Cardiac muscle cell (in vitro differentiated cells and primary cell): ENCODE measurements at places on chromosomes 1 and 21. TPM values are rescaled to one million over a fixed set of nuclear protein-coding genes. Genes with fewer than 3 reads are reported as not detected.

Gene CDC14A
- 9.6 and 14.3 TPM in 2 replicates for polyA plus RNA-seq

Gene SLC16A4
- polyA plus RNA-seq, result 0.87 and 0.91 TPM in 2 replicates

Gene IFNLR1
- polyA plus RNA-seq, result 9.4 and 15.2 TPM in 2 replicates

Gene ACOT11
- polyA plus RNA-seq, result 23.8 and 24.2 TPM in 2 replicates

Gene ERICH3
- polyA plus RNA-seq, result not detected in 2 replicates

Gene ATP1A4
- 0.16 and 0.21 TPM in 2 replicates for polyA plus RNA-seq

Gene SLC27A3
- polyA plus RNA-seq, result 30.6 and 46.7 TPM in 2 replicates

Gene PEAR1
- 0.59 and 1.1 TPM in 2 replicates for polyA plus RNA-seq

Gene SELL
- polyA plus RNA-seq, result not detected in 2 replicates

Gene POMGNT1
- polyA plus RNA-seq, result 128 and 147 TPM in 2 replicates

Gene OLIG2
- polyA plus RNA-seq, result not detected in 2 replicates

Gene LAMB3
- polyA plus RNA-seq, result 0.21 TPM in 1 of 2 replicates, not detected in the other

Gene COL24A1
- 0.32 and 0.99 TPM in 2 replicates for polyA plus RNA-seq

Gene EXTL1
- polyA plus RNA-seq, result 8.6 and 10.0 TPM in 2 replicates

Gene C4BPA
- not detected in 2 replicates for polyA plus RNA-seq

Gene XKR8
- polyA plus RNA-seq, result 13.7 and 27.4 TPM in 2 replicates

Gene LRRC53
- polyA plus RNA-seq, result 0.16 TPM in 1 of 2 replicates, not detected in the other

Gene CLDN17
- polyA plus RNA-seq, result not detected in 2 replicates

Gene REN
- 3.5 TPM in 1 of 2 replicates, not detected in the other for polyA plus RNA-seq

Gene IL23R
- polyA plus RNA-seq, result not detected in 2 replicates

Gene FCN3
- polyA plus RNA-seq, result 0.81 and 2.9 TPM in 2 replicates

Gene NTNG1
- not detected in 2 replicates for polyA plus RNA-seq

Gene RNU1-4
- 3.8 TPM in 1 of 2 replicates, not detected in the other for polyA plus RNA-seq

Gene BATF3
- 1.7 and 1.8 TPM in 2 replicates for polyA plus RNA-seq

Gene ATP5PB
- polyA plus RNA-seq, result 512 and 601 TPM in 2 replicates

Gene PROX1
- 10.1 and 21.8 TPM in 2 replicates for polyA plus RNA-seq

Gene UBL4B
- polyA plus RNA-seq, result not detected in 2 replicates

Gene CELA2B
- polyA plus RNA-seq, result 0.26 TPM in 1 of 2 replicates, not detected in the other

Gene ADAMTS1
- polyA plus RNA-seq, result 154 and 179 TPM in 2 replicates
